ENCODE measurements at places on chromosomes 5 and 9.

DNA sequence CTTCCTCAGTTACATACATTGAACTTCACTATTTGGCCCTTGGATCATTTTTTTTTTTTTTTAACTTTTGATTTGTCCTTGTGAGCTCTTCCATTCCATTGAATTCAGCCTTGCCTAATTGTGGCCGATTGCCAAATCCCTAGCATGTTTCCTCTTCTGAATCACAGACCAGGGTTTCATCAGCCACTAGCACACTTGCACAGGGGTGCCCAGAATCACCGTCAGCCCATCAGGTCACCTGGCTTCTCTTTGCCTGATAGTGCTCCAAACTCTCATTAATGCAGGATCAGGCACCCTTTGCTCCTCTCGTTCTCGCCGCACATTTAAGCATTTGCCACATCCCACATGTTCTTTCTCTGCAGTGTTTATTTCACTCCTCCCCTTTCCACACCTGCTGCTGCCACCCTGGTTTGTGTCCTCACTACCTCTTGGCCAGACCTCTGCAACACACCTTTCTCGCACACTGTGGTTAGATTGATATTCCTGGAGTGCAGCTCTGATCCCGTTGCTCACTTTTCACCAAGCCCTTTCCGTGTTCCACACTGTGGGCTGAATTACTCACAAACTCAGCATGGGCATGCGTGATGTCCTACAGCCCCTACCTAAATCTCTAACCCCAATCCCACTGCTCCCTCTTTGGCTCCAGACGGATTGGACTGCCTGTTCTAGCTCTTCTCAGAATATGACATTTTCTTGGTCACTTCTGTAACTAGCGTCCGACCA lies 9.8 kb downstream of the PIK3R1 start:
- peak; percentile 77 for DNase-seq

GRCh38 chr5:101244621-101245020 lies 341.5 kb upstream of the ST8SIA4 start:
- DNase-seq = no peak

GRCh38 chr9:71680189-71680980 lies 87.9 kb downstream of the CEMIP2 start:
- no peak for DNase-seq

DNA sequence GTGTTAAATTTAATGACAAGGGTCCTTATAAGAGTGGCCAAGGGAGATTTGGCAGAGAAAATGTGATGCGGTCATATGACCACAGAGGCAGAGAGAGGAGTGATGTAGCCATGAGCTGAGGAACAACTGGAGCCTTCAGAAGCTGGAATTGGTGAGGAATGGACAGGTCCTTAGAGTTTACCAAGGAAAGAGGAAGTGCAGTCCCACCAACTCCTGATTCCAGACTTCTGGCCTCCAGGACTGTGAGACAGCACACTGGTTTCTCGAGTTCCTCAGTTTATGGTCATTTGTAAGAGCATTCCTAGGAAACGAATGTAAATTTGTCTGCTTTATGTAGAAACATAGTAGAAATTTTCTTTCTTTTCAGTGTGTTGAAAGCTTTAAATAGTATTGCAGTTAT lies 410.1 kb downstream of the CDH18 start:
- no peak for DNase-seq

DNA sequence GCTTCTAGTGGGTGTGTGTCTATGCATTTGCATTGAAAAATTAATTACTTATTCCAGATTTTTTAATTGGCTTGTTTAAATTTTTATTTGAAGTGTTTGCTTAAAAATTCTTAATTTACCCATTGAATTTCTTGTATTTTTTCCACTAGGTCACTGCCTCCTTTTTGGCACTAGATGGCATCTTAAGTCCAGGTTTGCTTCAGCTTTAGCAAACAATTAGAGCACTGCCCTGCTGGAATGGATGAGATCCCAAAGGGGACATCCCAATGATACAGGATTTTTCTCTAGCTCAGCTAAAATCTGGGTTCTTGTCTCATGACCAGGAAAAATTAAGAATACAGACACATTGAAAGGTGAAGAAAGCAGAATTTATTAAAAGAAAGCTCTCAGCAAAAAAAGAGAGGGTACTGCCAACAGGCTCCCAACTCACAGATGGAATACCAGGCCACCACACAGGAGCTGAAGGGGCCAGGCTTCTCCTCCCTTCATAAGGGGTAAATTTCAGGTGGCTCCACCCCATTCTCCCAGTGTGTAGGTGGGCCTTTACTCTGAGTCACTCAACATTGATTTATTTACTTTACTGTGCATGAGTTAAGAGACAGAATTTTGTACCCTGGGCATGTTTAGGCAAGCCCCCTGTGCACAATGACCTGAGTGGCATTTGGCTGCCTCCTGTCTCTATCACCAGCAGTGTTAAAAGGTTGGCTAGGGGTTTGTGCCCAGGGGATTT lies 532.4 kb downstream of the ANXA1 start:
- DNase-seq = peak; percentile 36

DNA sequence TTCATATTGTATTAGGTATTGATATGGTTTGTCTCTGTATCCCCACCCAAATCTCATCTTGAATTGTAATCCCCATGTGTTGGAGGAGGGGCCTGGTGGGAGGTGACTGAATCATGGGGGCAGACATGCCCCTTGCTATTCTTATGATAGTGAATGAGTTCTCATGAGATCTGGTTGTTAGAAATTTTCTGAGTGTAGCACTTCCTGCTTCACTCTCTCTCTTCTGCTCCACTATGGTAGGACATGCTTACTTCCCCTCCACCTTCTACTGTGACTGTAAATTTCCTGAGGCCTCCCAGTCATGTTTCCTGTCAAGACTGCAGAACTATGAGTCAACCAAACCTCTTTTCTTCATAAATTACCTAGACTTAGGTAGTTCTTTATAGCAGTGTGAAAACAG lies 187.4 kb upstream of the SLC24A2 start:
- no peak for DNase-seq

All from osteoblast (primary cell).